SK-N-SH (cell line): ENCODE measurements at places on chromosomes 6 and 20.

DNA sequence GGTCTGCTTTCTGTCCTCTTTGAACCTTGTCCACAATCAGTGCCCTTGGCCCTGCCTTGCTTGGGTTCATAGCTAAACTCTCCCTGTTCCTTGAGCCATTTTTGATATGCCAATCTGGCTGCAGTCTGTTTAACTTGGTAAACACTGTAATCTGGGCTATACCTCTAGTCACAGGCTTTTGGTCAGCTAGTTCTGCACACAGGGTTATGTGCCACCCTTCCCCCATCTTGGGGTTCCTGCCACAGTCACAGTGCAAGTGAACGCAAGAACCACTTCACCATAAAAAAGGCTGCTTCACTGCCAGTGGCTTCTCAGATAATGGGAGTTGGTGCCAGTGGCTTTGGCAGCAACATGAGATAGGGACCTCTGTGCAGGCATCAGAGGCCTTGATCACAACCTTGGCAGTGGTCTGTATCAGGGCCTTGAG lies 10.9 kb upstream of the ATRN start:
- DNase-seq, result no peak

- DNase-seq, result no peak
Measured at GRCh38 chr6:33567836-33568235, 12.2 kb downstream of the BAK1 start.

DNA sequence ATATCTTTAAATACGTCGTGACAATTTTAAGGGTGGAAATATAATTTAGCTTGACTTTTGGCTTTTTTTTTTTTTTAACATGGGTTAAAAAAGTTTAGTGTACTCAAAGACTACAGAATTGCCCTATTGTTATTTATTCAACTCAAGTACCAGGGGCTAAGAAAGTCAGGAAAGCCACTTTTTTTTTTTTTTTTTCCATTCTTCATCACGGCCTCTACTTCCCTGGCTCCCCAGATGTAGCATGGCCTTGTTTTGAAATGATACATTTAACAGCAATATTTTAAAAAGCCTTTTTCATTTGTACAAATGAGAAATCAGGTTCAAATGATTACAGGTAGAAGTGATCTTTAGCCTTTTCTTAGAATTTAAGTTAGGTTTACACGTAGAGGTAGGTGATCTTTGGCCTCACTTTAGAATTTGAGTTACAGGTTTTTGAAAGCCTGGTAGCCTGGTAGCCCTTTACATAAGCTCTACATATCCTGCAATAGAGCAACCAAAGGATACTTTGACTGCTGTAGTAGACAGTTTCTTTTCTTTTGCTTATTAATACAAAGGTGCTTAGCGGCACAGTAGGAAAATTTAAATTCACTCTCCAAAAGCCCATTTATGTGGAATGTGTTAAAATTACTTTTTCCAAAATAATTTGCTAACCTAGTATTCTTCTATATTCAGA lies 160.5 kb upstream of the MMS22L start:
- DNase-seq, result no peak

GRCh38 chr6:140960566-140960965 lies 1172.2 kb upstream of the GJE1 start:
- no peak for DNase-seq
